Stimulated activated CD8-positive, alpha-beta memory T cell treated with anti-CD3 and anti-CD28 coated beads, Interleukin-7, amount 100 ng/mL, for 1 hour (primary cell): ENCODE measurements at places on chromosomes 1 and 21.

- DNase-seq, result no peak
Observed at GRCh38 chr21:26388731-26389231, 184.3 kb downstream of the CYYR1 start.

DNA sequence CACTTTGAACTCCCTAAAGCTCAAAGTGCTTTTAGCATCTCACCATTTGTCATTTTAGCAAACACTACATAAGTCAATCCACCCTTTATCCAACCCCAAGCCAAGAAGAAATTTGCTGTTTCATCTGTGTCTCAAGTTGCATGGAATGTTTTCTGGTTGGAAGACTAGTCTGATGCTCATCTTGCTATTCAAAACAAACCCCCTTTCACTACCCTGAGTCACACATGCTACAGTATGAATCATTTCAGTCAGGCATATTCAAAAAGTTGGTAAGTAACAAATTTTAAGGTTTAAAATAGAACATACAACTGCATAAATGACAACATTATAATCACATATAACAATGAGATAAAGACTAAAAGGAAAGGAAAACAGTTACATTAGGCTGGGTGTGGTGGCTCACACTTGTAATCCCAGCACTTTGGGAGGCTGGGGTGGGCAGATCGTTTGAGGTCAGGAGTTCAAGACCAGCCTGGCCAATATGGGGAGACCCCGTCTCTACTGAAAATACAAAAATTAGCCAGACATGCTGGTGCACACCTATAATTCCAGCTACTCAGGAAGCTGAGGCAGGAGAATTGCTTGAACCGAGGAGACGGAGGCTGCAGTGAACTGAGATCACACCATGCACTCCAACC lies 38.7 kb downstream of the DSTYK start:
- no peak for DNase-seq

DNA sequence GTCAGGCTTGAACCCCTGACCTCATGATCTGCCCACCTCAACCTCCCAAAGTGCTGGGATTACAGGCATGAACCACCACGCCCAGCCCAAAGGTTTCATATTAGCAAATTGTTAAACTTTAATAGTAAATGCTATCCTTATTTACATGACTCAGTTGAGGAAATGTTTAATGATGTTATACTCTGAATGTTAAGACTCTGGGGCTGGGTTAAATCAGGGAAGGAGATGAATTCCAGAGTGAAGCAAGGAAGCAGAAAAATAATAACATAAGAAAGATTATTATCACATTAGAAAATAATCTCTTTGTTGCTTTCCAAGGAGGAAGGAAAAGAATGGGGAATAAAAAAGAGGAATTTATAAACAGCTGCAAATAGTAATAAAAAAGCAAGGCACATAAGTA lies 105.3 kb downstream of the PTGS2 start:
- no peak for DNase-seq

DNA sequence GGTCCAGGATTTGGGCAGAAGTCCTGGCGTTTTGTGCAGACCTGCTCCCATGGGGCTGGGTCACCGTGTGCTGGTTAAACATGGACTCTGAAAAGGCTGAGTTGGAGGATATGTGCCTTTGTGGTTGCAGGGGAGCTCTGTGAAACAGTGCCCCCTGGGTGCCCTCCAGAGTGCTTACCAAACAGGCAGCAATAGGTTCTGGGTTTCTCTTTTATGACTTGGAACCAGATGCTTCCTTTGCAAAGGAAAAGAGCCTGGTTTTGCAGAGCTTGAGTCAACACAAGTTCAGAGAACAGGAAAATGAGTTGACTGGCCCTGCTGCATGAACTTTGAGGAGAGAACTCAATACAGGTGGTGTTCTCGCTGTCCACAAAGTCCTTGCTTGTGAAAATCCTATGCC lies 288.9 kb downstream of the TM2D1 start:
- DNase-seq, result no peak

- no peak for DNase-seq
Observed at GRCh38 chr1:162305969-162306368, 70.7 kb downstream of the SPATA46 start.

- DNase-seq, result no peak
Observed at GRCh38 chr1:93042187-93043056, 36.7 kb upstream of the MTF2 start.

- DNase-seq, result no peak
Observed at GRCh38 chr1:233394860-233395717, 67.6 kb downstream of the MAP3K21 start.

DNA sequence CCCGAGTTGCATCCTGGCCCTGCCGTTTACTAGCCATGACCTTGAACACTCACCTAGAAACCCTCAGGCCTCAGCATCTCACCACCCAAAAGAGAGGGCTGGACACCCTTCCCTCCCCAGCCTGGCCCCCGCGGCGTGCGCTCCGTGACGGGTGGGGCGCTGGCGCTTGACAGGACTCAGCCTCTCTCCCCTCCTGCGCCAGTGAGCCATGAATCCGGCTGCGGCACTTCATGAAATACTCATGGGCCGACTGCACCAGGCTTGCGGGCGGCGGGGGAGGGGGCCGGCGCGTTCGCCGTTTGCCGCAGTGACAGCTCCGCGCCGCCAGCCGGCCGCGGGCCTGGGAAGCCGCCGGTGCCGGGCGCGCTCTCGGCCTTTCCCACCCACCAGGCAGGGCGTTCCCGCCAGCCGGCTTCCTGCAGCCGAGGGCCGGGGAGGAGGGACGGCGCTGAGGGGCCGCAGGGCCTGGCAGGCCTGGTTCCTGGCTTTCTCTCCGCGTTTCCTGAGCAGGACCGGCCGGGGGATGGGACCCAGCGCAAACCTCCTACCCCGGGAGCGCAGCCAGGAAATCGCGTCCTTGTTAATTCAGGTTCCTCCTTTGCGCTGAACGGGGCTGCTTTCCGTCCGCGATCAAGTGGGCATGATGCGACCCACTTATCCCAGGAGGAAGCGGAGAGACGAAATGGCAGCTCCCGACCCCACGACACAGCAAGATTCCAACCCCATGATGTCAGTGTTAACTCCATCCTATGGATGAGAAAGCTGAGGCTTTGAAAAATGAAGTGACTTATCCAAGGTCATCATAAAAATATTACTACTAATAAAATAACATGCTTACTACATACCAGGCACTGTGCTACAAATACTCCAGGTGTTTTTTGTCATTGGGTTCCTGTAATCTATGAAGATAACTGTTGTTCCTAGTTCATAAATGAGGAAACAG lies 9.1 kb upstream of the LUZP1 start:
- DNase-seq, result no peak

DNA sequence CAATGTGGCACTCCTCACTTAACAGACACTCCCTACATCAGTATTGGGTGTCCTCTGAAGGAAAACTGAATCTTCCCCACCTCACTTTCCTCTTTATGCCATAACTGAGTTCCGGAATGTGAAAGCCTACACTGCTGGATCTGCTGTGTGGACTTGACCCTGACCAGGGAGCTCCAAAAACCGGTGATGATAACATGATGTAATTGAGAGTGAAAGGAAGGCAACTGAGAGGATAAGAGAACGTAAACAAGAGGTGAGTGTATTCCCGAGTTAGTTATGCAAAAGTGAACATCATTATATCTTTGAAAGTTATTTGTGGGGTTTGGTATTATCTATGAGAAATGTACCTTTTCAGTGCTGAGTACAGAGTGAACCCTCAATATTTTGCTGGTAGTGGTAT lies 1794.8 kb downstream of the MRPL39 start:
- DNase-seq, result no peak

DNA sequence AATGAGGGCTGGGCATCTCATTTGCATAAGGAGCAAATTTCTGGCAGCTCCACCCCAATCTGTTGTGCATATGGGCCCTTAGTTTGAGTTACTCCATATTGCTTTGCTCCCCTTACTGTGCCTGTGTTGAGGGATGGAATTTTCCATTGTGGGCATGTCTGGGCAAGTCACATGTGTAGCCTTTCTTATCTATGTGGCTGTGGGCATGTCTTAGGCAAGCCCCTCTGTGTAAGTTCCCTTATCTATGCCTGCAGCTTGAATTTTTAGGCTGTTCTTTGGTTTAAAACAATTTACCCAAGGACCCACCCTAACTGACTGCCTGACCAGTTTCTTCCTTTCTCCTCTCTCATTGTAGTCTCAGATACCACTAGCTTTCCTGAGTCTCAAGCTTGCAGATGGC lies 405.7 kb upstream of the NCAM2 start:
- DNase-seq, result no peak

- DNase-seq, result no peak
Observed at GRCh38 chr1:51453010-51453409, 66.1 kb downstream of the EPS15 start.

- DNase-seq, result no peak
Observed at GRCh38 chr21:21019681-21020080, 21.5 kb downstream of the NCAM2 start.

DNA sequence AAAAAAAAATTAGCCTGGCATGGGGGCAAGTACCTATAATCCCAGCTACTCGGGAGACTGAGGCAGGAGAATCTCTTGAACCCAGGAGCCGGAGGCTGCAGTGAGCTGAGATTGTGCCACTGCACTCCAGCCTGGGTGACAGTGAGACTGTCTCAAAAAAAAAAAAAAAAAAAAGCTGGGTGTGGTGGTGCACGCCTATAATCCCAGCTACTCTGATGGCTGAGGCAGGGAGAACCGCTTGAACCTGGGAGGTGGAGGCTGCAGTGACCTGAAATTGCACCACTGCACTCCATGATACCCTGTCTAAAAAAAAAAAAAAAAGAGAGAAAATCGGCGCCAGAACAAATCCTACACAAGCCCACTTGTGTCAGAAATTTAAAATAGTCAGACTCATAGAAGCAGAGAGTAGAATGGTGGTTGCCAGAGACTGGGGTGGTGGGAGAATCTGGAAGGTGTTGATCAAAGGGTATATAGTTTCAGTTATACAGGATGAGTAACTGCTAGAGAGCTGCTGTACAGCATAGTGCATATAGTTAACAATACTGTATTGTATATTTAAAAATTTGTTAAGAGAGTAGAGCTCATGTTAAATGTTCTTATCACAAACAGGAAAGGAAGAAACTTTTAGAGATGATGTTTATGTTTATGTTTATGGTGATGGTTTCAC lies 9.6 kb downstream of the DIP2A start:
- no peak for DNase-seq

DNA sequence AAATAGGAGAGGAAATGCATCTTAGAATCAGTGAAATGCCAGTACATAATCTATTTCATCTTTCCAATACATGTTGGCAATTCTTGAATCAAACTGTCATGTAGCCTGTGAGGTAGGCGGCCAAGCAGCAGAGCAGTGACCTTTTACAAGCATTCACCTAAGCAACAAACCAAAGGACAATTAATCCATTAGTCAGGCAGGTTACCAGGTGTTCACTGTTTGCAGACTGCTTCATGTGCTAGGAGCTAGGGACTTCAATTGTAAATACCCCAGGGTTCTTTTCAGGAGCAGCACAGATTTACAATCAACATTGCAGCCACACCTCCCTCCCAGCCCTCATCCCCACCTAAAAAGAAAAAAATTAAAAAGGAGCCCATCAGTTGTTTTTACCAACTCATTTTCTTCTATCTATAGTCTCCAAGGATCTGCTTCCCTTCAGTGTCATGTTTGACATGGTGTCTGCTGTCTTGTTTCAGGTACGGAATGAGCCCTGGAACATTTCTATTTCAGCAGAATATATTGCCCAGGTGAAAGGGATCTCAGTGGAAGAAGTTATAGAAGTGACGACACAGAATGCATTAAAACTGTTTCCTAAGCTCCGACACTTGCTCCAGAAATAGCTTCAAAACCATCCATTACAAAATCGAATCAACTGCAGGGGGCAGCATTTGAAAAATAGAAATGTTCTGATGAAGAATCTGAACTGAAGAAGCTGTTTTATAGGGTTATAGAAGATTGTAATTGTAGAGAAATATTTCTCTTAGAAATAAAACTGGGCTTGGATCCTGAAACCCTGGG lies 23.0 kb downstream of the TATDN3 start:
- no peak for DNase-seq

DNA sequence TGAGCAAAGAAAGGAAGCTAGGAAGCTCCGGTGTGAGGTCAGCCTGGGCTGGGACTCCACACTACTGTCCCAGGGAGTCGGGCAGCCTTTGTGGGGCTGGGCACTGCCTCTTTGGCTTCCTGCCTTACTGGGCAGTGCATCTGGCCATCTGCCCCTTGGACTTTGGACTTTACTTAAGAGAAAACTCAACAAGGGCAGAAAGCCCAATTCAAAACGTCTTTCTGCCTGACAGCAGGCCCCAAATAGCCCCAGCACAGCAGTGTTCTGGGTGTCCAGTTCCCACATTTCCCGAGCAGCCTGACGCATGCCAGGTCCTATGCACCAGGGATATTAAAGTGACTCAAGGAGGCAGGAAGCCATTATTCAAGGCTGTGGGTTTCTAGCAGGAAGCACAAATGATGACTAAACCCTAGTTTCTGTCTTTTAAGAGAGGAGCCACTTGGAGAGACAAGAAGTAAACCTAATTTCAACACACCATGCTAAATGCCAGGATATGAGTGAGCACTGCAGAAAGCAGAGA lies 37.9 kb upstream of the EDEM3 start:
- DNase-seq, result no peak

DNA sequence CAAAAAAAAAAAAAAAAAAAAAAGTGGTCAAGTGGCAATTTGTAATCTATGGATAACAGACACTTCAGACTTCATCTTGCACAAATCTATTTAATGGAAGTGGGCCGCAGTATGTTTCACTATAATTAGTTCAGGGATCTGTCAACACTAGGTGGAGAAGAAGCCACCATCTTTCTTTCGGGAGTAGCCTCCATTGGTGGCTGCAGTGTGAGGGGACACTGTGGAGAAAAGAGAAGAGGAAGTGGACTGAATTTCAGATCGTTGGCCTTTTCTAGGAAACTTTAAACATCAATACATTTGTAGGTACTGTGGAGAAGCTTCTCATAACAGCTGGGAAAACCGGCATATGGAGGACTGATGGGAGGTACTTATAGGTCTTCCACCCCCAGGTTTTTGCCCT lies 8.0 kb upstream of the ELAPOR1 start:
- DNase-seq, result no peak

- no peak for DNase-seq
Observed at GRCh38 chr1:202710070-202711045, at the start of gene SYT2. Gene SYT2 (minus strand): TSS chr1:202710454. CDS start chr1:202605772, 104,682 bp downstream.

GRCh38 chr1:211638246-211638645 lies 37.2 kb downstream of the NEK2 start:
- DNase-seq, result no peak

GRCh38 chr1:210332719-210333398 lies 4.2 kb downstream of the HHAT start:
- no peak for DNase-seq

DNA sequence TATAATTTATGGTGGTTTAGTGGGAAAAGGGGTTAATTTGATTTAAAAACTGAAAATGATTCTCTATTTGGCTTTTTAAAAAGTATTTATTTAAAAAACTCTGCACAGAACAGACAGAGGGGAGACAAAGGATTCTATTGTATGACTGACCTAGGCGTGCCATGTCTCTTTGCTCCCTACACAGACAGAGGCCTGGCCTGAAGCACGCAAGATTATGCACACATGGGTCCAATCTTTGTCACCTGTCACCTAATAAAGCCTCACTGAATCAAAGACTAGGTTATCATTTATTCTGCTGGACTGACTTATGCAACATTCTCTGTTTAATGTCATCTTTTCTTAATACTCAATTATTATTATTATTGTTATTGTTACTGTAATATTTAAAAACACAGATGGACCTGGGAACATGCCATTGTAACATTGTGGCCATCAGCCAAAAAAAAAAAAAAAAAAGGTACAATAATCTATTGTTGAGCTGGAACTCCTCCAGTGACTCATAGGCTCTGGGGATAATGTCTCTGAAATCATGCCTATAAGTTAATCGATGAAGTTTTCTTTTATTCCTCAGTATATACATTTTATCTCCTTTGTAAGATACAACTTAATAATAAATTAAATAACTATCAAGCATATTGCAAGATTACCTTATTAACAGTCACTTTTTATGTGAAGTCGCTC lies 112.1 kb downstream of the RUNX1 start:
- DNase-seq, result no peak
